Fibroblast of the aortic adventitia (primary cell): ENCODE measurements at places on chromosomes 1 and 21.

DNA sequence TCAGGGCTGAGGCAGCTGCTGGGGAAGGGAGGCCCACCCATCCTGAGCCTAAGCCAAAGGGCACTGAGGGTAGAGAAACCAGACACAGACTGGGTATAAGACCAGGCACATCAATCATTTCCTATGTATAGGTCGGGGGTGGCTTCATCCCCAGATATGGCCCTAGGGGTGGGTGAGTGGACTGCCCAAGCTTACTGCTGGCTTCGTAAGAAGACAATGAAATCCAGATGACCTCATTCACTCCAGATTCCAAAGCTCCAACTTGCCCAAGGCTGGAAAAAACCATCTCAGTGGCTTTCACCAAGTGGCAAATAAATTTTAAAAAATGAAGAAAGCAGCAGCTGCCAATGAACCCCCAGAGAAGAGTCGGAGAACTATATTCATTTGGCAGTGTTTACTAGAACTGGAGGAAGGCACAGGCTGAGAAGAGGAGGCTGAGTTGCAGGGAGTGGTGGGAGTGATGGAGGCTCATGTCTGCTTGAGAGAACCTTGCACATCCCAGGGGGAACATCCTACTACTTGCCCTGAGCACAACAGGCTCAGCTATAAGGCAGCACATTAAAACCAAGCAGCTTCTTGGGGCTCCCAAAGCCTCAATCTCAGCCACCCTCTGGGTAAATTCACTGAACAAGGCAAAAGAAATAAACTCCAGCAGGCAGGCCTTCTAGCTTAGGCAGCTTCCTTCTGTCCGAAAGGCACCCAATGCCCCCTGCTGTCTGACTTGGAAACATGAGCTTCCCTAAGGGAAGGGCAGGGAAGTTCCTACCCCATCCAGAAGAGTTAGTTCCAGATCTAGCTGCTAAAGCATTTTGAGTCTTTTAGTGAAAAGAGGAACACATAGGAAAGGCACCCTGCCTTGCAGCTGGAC, 14.1 kb downstream of the PEA15 start:
- peak; percentile 84 for DNase-seq

GRCh38 chr1:247112479-247112781, 8.3 kb upstream of the ZNF669 start:
- no peak for DNase-seq

DNA sequence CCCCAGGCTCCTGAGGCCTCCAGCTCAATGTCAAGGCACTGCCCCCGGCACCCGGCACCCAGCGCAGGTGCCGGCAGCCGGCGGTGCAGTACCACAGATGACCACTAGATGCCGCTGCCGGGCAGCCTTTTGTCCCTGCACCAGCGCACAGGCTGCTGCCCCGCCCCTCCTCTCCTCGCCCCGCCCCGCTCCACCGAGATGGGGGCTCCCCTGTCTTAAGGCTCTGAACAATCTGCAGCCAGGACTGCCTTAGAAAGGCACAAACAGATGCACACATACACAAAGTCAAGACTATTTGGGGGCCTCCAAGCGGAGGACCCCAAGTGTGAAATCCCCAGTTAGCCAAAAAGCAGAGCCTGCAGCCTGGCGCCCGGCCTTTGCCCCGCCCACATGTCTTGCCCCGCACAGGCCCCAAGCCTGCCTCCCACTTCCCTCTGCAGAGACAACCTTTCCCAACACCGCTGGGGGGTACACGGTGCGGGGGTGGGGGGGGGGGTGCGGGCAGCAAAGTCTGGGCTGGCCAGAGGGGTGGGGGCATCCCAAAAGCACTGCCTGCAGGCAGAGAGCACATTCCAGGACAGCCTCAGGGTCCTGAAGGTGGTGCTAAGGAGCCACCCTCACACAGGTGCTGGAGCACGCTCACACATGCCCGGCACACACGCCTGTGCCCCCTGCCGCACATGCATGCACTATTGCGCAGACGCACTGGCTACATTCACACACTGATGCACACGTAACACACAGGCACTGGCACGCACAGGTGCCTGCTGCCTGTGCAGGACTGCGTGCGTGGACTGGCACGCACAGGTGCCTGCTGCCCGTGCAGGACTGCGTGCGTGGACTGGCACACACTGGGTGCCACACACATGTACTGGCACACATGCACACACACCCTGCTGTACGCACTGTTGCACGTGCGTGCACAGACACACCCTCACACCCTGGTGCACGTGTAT, 37.1 kb downstream of the ARHGEF16 start:
- DNase-seq = peak; percentile 49

- no peak for DNase-seq
These were observed 2.3 kb downstream of the IL6R start for GRCh38 chr1:154407198-154408091.

- no peak for DNase-seq
These were observed 234.6 kb upstream of the IRF2BP2 start for GRCh38 chr1:234844479-234845031.

- peak; percentile 98 for DNase-seq
These were observed 18.8 kb downstream of the PTPRC start for GRCh38 chr1:198657550-198658064.

- DNase-seq = peak; percentile 61
These were observed 13.8 kb downstream of the HEYL start for GRCh38 chr1:39625462-39626273.

- no peak for DNase-seq
These were observed 48.5 kb downstream of the CAMTA1 start for GRCh38 chr1:6833804-6834203.
